ENCODE measurements at places on chromosomes 5 and 9.

- DNase-seq, result no peak
Observed at GRCh38 chr5:41325074-41325473, 111.7 kb upstream of the C6 start.

DNA sequence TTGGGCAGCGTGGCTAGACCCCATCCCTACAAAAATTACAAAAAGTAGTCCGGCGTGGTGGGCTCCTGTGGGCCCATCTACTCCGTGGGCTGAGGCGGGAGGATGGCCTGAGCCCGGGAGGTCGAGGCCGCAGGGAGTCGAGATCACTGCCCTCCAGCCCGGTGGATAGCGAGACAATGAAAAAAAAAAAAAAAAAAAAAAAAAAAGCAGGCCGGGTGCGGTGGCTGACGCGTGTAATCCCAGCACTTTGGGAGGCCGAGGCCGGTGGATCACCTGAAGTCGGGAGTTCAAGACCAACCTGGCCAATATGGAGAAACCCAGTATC lies 110.5 kb upstream of the LPCAT1 start:
- DNase-seq, result no peak

- DNase-seq, result peak; percentile 44
Observed at GRCh38 chr9:35481347-35481975, 8.4 kb upstream of the RUSC2 start.

DNA sequence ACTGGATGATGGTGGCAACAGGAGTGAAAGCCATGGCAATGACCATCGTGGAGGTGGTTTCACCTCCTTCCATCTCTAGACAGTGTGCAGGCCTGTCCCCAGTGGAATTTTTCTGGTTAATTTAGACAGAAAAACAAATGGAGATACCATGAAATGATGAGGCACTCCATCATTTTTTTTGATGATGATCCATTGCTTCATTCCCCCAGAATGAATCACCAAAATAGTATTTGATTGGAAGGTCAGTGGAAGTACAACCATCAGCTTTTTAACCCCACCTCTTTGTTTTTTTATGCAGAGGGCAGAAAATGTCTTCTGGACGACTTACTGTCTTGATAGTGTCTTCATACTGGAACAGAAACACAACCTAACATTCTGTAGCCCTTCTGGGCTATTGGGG lies 42.6 kb upstream of the ADRA1B start:
- no peak for DNase-seq

GRCh38 chr9:97830884-97831829 lies 21.9 kb upstream of the FOXE1 start:
- DNase-seq, result no peak

DNA sequence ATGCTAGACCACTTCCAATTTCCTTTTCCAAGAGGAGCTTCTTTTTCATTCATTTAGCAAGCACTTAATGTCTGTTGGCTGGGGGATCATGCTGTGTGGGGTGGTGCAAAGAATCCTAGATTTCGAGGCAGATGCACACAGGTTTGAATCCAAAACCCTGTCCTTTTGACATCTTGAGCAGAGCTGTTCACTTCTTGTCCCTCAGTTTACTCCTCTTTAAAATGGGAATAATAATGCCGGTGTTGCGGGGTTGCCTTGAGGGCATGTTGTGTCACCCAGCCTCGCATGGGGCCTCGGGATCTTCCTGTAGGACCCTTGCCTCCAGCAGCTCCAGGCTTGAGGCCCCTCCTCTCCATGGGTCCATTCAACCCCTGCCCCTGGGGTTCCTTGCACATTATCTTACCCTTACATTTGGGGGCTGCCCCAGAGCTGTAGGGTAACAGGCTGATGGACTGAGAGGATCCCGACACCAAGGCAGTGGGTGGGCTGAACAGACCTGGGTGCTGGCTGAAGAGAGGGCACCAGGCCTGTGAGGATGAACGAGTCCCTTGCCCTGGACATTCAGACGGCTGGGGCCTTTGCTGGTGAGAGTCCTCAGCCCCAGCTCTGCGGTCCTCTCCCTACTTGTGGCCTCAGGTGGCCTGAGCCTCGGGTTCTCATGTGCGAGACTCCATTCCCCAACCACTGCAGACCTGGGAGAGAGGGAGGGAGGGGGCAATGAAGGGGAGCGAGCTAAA lies 145.8 kb downstream of the BARX1 start:
- no peak for DNase-seq

DNA sequence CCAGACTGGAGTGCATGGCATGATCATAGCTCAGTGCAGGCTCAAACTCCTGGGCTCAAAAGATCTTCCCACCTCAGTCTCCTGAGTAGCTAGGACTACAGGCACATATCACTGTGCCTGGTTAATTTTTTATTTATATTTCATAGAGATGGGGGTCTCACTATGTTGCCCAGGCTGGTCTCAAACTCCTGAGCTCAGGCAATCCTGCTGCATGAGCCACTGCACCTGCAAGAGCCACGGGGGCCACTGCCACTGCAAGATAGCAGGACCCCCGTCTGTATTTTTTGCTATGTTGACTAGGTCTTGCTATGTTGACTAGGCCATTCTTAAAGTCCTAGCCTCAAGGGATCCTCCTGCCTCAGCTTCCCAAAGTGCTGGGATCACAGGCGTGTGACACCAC lies 6.5 kb downstream of the CYSTM1 start:
- DNase-seq, result no peak

DNA sequence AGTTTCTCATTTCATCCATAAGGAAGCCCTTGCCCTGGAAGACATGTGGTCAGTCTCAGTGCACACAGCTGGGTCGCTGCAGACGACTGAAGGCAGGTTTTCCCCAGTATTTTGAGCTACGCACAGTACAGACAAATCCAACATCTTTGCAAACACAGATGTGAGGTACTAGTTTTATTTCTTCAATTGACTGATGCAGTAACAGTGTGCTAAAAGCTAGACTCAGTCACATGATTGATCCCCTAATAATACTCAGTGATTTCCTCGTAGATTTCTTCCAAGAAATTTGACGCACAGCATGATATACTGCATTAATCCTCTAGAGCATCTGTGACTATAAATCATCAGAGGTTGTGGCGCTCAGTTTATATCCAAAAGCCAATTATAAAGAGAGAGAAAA lies 346.1 kb downstream of the DIRAS2 start:
- no peak for DNase-seq

- no peak for DNase-seq
Observed at GRCh38 chr9:121529237-121529987, 29.8 kb upstream of the GGTA1 start.

DNA sequence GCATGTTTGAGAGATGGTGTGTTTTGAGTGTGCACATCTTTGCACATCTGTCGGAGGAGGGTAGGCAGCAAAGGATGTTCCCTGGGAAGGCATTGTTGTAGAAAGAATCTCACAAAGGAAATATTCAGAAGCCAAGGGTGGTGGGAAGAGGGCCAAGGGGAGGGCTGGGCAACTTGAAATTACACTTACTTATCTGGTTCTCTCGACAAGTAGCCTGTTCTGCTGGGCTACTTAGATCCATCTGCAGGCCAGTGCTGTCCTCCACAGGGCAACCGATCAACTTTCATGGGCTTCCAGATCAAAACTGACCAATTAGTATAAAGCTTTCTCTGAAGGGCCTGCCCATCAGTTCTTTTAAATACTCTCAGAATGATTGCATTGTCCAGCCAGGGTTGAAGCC lies 495.2 kb downstream of the GADD45G start:
- DNase-seq, result no peak

- no peak for DNase-seq
Observed at GRCh38 chr9:137070906-137071275, 534 bp upstream of the SAPCD2 start.

- DNase-seq, result no peak
Observed at GRCh38 chr9:18707061-18707461, 233.1 kb downstream of the ADAMTSL1 start.

DNA sequence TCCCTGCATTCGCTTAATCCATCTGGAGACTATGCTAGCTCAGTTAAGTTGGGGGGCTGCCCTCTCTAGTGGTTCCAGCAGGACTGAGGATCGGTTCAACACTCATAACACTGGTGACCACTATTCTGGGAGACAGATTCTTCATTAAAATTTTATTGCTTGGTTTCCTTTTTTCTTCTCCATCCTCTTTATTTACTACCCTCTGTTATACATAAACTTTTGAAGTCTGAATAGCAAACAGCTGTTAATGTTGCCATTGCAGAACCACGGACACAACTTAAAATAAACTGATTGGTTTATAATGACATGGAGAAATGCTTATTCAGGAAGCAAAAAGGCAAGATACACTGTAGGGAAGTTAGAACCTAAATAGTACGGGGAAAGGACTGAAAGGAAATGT lies 22.1 kb downstream of the IQGAP2 start:
- no peak for DNase-seq

DNA sequence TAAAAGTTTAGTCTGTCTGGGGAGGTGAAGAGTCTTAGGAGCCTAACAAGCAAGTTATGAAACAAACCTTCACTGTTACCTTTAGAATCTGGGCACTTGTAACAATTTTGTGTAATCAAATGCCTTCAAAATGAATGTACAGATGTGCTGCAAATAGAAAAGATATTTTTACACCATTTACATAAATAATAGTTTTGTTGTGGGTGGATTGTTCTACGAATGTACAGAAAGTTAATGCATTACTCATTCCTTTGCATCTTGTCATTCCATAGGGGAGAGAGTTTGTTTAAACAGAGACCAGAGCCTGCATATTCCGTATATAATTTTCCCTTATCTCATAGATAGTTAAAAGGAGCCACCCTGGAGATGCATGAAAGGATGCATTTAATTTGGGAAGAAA lies 576.9 kb upstream of the SGCD start:
- DNase-seq, result no peak

DNA sequence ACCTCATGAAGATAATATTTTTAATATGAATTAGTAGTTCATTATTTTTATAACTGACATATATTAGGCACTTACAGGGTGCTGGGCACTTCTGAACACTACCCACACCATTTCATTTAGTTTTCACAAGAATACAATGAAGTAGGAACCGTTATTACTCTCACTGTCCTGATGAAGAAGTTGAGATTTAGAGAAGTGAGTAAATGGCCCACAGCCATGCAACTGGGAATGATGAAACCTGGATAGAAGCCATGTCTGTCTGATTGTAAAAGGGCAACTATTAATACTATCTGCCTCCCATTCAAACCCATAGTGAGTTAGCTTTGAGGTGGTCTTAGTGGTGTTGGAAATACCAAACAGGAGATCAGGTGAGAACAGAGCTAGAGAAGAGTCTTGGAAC lies 29.6 kb upstream of the OTULINL start:
- no peak for DNase-seq

DNA sequence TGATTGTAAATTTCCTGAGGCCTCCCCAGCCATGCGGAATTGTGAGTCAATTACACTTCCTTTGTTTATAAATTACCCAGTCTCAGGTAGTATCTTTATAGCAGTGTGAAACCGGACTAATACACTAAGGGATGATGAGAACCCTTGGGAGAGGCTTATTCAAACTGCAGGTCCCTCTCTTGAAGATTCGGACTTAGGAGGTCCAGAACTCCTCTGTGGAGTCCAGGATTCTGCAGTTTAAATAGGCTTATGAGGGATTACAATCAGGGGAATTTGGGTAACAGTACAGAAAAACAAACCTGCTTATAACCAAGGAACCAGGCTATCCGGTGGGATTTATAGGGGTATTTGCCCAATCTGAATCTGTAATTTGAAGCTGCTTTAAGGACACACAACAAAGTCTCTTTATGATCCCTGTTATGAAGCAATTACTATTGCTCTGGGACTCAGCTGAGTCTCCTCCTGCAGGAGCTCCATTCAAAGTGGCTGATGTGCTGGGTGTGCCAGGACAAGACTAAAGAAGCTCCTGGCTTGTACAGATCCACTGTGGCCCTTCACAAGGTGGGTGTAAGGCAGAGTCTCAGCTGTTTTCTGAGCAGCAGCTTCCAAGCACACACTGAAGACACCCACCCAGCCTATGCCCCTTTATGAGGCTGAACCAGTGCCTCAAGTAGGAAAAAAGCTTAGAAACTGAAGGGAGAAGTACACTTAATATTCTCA lies 41.8 kb upstream of the LHFPL2 start:
- DNase-seq, result no peak

Measured in activated T-cell treated with anti-CD3 and anti-CD28 coated beads, Interleukin-2, amount 50 U/mL, for 72 hours (primary cell).